Psoas muscle (tissue), 8 donors: ENCODE measurements at places on chromosomes 12 and 14.

DNA sequence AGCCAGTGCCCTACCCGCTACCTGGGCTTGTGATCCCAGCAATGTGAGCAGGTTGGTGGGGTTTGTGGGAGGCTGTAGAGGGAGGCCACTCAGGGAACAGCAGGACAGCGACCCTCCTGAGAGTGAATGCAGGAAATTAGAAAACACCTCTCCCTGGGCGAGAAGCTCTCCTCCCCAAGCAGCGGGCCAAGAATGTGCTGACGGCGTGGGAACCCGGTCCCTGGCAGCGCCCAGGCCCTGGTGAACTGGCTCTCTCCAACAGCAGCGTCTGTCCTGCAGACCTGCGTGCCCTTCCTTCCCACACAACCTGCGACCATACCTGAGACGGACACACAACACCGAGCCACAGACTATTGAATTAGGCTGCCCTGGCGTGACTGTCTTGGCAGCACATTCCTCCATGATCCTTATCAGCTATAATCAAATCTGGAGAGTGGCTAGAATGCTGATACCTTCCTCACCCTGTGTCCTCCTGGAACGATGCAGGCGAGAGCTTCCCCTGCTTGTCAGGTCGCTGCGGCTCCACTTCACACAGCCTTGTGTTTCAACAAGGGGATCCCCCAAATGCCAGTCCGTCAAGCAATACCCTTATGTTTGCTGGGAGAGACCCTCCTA is 114.8 kb upstream of the GSC start:
- DNase-seq, result no peak

DNA sequence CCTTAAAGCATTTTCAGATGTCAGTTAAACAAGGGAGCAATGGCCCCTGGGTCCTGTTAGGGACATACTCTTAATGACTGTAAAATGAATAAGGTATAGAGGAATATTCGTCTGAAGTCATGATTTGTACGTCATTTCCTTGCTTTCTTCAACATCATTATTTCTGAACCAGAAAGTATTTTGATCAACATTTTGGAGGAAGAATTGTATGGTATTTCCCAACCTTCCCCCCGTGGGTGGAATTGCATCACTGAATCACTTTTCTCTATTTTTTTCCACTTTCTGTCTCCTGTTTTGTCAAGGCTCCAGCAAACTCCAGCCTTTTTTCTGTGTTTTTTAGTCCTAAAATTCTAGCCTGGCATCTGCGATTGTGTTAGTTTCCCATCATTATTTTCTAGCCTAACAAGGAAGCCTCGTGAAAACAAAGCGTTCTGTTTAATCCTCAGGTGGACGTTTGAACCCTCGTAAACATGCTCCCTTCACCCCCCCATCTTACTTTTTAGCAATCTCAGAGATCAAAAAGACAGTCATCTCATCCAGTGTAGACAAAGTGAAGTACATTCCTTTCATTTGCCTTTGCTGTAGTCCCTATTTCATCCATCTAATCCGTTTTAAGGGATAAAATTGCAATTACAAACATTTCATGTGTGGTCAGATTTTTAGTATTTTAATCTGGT is 62.3 kb downstream of the ETV6 start:
- DNase-seq, result no peak

GRCh38 chr14:57748279-57748678 is 117.6 kb downstream of the SLC35F4 start:
- DNase-seq, result no peak

- DNase-seq, result no peak
Measured at GRCh38 chr12:7411343-7411742, 32.6 kb downstream of the CD163L1 start.

DNA sequence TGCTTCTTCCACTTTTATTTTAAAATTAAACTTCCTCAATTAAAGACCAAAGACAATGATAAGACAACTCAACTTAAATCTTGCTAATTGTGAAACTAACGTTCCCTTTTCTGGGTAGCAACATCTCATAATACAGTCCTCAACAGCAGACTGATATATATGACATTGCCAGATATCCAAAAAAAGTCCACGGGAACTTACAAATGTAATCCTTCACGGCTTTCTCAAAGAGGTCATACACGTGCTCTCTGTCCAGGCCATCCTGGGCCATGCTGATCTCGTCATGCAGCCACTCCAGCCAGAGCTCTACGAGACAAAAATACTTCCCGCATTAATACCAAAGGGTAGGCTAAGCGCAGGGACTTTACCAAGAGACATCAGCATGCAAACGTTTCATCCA is 13.3 kb downstream of the SART3 start:
- DNase-seq, result no peak

DNA sequence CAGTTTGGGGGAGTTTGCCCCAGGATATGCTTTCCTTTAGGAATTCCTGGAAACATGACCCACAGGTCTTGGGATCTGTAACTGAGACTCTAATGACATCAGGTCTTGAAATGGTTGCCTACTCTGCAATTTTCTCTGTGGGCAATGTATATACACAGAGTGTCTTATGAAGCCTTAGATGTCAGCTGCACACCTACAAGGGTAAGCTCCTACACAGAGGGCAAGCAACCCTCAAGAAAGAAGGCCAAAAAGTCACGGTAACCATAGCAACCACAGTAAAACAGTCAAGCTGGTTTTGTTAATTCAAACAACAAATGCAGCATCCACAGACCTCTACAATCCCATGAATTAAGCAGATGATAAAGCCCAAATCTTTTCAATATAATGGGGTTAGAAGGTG is 293.0 kb downstream of the SSPN start:
- DNase-seq, result no peak

DNA sequence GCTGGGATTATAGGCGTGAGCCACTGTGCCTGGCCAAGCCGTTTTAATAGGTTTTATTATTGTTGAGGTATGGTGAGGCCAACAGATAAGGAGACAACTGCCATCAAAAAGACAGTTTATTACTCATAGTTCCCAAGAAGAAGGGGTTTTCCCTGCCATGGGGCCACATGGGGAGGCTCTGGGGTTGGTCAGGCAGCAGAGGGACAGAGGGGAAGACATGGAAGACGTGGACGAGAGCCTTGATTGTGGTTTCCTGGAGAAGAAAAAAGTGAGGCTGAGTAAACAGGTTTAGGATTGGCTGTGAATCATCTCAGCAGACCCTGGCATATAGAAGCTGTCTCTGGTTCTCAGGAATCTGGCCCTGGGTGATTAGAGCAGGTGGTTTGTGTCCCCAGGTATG is 69.9 kb downstream of the FOXN4 start:
- DNase-seq, result no peak

DNA sequence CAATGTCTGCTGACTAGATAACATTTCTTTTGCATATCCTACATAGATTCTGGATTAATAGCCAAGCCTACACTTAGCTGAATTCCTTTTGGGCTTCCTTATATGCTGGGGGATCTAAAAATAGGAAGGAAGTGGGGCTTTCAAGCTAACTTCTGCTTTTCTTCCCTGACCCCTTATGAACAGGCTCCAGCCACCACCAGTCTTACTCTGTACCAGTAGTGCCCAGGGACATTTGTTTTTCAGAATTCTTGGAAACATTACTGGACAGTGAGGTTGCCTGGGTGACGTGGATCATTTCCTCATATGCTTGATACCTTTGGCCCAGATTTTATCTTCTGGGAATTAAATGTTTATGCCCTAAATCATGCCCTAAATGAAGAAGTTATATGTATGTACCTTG is 55.9 kb upstream of the SRRM4 start:
- DNase-seq, result no peak

DNA sequence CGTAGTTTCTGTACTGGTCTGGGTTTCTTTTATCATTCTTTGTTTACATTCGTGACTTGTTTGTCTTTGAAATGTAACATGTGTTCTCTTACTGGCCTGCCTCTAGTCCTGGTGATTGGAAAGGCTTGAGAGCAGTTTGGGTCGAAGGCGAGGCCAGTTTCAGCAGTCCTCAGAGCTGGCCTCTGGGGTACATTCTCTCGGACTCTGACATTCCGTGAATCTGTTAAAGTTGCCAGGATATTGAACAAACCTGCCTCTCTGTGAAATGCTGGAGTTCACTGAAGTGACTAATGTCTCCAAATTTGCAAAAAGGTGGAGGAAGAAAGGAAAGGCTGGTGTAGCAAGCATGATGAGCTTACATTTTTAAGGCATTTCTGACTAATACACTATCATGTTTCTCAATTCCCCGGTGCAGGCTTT is 1.5 kb downstream of the PLEKHA5 start:
- no peak for DNase-seq

- DNase-seq, result no peak
Measured at GRCh38 chr12:49875115-49875720, 28.5 kb downstream of the FAIM2 start.

GRCh38 chr14:52596320-52596719 is 43.7 kb downstream of the GPR137C start:
- no peak for DNase-seq

- no peak for DNase-seq
Measured at GRCh38 chr12:50112456-50113218, 601 bp downstream of the COX14 start.
